ENCODE measurements at places on chromosomes 6 and 20.
A peak's percentile ranks its signal among the peaks of the same experiment; 100 is the strongest.

- no peak for DNase-seq
Observed at GRCh38 chr6:10451828-10452509, 37.1 kb upstream of the TFAP2A start.

- no peak for DNase-seq
Observed at GRCh38 chr6:27140999-27141528, 106.4 kb upstream of the PRSS16 start.

DNA sequence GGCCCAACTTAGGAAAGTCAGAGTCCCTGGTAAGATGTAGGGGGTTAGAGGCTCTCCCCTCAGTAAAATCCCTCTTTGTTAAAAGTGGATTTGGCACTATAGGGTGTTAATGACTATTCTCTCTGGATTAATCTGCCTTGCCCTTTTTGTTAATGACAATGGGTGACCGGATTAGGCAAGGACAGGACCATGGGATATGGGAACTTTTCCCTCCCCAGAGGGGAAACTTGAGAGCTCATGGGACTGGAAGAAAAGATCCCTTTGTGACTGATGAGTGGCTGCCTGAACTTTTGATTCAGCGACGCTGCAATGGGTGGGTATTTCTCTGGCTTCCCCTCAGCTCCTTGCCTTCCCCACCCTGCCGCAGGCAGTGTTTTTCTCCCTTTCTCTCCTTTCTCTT lies 12.2 kb upstream of the TAAR9 start:
- DNase-seq, result no peak

- DNase-seq, result no peak
Observed at GRCh38 chr6:108737594-108738546, 110.4 kb upstream of the ARMC2 start.

DNA sequence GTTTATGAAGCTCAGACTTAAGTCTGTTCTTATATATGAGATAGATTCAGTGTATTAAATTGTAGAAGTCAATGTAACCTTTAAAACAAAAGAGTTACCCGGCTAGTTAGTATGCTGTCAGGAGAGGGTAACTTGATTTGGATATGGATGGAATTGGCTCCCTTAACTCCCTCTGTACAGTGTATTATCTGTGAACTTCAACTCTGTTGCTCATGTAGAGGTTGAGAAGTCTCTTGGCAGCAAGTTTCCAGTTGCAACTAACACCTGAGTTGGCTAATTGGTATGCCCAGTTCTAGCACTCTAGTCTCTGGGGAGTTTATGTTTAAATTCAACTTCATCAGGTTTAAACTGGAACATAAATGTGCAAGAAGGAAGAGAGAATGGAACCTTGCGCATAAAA lies 111.0 kb downstream of the NCOA3 start:
- DNase-seq, result no peak

DNA sequence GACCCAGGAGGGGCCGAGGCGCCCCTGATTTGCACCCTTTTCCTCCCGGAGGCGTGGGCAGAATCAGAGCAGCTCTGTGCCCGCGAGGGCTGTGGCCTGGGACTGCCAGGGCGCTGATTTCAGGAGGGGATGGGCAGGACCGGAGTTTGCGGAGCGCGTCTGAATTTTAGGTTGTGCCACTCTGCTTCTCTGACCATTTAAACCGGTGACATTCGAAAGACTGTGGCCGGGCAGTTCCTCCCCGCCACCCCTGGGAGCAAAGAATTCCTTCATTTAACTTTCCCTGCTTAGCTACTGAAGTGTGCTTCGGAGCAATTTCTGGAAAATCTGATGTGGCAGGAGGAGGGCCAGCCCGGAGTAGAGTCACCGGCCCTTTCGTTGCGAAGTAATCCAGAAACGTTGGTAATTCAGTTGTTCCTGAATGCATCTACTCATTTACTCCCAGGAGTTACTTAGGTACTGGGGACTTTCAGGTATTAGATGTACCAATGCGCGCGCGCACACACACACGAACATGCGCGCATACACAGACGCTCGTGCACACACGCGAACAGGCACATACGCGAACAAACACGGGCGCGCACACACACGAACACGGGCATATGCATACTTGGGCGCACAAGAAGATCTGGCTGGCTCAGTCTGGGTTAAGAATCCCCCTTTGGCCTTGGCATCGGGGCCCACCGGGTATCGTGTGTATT lies 568 bp downstream of the CCDC170 start:
- DNase-seq, result no peak

GRCh38 chr6:138456401-138456790 lies 42.9 kb downstream of the NHSL1 start:
- DNase-seq, result no peak

DNA sequence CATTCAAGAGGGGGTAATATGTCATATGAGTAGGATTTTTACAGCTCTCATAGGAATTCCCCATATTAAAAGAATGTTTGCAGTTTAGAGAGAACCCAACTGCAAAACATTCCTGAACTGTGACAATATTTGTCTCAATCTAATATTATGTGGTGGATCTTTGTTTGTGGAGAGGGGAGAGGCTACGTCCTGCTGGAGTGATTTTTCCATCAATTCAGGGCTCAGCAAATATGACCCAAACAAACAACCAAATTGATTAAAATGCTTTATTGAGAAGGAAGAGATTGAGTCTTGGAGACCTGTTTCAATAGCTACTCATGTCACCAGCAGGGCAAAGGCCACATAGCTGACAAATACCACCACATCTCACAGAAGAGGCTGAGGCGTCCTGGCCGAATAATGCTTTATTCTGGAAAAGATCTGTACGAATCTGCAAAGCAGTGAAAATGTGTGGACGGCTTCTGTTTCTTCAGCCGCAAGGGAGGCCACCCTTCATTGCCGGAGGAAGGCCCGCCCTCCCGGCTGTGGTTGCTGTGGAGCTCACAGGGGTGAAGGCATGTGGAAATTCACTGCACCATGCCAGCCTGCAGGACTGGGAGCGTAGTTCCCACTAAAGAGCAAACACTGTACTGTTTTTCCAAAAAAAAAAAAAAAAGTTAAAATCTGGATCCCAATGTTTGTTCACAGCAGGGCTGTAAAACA lies 89.7 kb upstream of the QKI start:
- DNase-seq, result no peak

GRCh38 chr20:25285856-25286798 lies 38.2 kb downstream of the PYGB start:
- DNase-seq, result no peak

DNA sequence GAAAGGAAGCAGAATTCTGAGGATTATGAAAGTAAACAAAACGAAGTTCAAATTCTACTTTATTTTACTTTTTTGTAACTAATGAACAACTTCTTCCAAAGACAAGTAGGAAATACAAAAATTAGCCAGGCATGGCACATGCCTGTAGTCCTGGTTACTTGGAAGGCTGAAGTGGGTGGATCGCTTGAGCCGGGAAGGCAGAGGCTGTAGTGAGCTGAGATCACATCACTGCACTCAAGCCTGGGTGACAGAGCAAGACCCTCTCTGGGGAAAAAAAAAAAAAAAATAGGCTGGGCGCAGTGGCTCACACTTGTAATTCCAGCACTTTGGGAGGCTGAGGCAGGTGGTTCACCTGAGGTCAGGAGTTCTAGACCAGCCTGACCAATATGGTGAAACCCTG lies 82.3 kb downstream of the ATG5 start:
- no peak for DNase-seq

DNA sequence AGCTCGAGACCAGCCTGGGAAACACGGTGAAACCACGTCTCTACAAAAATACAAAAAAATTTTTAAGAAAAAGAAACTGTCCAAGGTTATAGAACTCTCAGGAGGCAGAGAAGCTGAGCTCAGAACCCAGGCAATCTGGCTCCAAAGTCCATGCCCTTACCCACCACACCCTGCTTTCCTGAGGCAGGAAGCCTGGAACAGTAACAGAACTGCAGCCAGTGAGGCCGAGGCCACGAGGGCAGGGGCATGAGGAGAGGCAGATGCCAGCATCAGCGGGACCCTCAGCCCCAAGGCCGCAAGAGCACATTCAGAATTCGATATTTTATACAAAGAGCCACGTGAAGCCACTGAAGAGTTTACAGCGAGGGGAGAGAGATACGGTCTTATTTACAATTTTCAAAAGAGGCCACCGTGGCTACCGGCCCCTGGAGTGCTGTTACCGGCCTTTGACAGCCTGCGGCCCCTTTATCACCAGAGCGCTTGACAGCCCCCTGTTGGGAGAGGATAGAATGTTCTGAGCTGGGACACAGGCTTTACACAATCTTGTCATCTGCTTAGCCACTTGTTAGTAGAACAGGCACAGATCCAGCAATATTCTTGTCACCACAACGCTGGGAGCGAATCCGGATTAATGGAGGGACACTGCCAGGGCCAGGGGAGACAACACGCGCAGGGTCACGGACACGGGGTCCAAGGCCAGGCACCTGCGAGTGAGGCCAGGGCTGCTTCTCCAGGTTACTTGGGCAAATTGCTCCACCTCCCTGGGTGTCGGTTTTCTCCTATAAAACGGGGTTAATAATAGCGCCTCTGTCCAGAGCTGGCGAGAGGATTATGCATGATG lies 5.6 kb downstream of the SPATA2 start:
- no peak for DNase-seq

- no peak for DNase-seq
Observed at GRCh38 chr6:113924312-113924723, 46.6 kb downstream of the HDAC2 start.

DNA sequence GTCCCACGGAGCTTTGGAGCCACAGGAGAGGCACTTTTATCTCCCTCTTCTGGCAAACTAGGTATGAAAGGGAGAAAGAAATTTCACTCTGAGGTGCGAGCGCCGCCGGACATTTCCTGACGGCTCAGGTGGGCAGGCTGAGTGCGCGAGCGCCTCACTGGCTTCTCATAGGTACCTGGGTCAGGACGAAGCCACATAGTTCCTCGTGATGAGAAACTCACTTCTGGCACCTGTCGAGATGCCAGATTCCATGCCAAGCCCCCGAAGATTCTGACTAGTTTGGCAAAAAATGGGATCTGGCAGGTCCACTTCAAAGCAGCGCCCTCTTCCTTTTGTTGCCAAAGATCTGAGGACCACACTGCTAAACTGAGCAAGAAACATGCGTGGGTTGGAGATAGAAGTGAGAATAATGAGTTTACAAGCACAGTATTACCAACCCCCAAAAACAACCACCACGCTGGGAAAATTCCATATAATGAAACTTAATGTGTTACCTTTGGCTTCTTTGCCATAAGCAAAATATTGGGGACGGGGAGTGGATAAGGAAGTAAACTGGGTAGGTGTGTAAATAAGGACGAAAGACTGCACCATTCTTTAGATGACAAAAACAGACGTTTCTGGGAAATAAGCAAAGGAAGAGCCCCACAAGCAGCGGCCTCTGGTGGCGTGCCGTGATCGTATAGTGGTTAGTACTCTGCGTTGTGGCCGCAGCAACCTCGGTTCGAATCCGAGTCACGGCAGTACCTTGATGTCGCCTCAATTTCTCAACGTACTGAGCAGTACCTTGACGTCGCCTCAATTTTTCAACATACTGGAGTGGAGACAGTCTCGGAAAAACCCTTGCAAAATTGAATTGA lies 89.8 kb upstream of the PRSS16 start:
- peak; percentile 80 for DNase-seq

GRCh38 chr20:1817577-1818211 lies 77.5 kb upstream of the SIRPA start:
- DNase-seq, result no peak
